ENCODE measurements at places on chromosomes 3 and 15. TPM values are rescaled to one million over a fixed set of nuclear protein-coding genes. Genes with fewer than 3 reads are reported as not detected.

The CIDEC gene
- 29.4 TPM for total RNA-seq

The DNAH1 gene
- total RNA-seq: 5.4 TPM

The EXD1 gene
- not detected for total RNA-seq

The PLA1A gene
- 0.20 TPM for total RNA-seq

The CACNA1D gene
- total RNA-seq: 5.6 TPM

The PLA2G4F gene
- total RNA-seq: 6.8 TPM

The SLC27A2 gene
- 0.39 TPM for total RNA-seq

The KBTBD12 gene
- total RNA-seq: 3.1 TPM

The LRRC15 gene
- total RNA-seq: 23.6 TPM

The CASR gene
- not detected for total RNA-seq

The CNTN3 gene
- 21.7 TPM for total RNA-seq

The ZPLD1 gene
- 0.10 TPM for total RNA-seq

The OR5H14 gene
- total RNA-seq: not detected

The SLC35G2 gene
- total RNA-seq: 7.1 TPM

The PFKFB4 gene
- total RNA-seq: 5.4 TPM

The OR5K2 gene
- not detected for total RNA-seq

The EPHB3 gene
- 44.4 TPM for total RNA-seq

The ADPRH gene
- total RNA-seq: 2.7 TPM

The HDC gene
- total RNA-seq: 5.7 TPM

The SNAP23 gene
- 58.8 TPM for total RNA-seq

The ZBED2 gene
- 1.4 TPM for total RNA-seq

The GABRB3 gene
- total RNA-seq: 1.8 TPM

The ARGFX gene
- not detected for total RNA-seq

The ISLR2 gene
- total RNA-seq: 0.79 TPM

The CCNB2 gene
- total RNA-seq: 12.6 TPM

The ISL2 gene
- total RNA-seq: 0.30 TPM

The GLT8D1 gene
- 86.9 TPM for total RNA-seq

The CPNE4 gene
- 0.20 TPM for total RNA-seq

The C3orf20 gene
- total RNA-seq: not detected

The ZWILCH gene
- total RNA-seq: 9.5 TPM

The SLC22A14 gene
- total RNA-seq: 0.30 TPM

The DUOX1 gene
- 12.6 TPM for total RNA-seq

The SPINK8 gene
- not detected for total RNA-seq

The PDIA5 gene
- total RNA-seq: 17.9 TPM

The FAM81A gene
- total RNA-seq: 0.39 TPM

The LCTL gene
- not detected for total RNA-seq

The TMEM39A gene
- total RNA-seq: 46.2 TPM

The DLL4 gene
- total RNA-seq: 7.6 TPM

The GPR171 gene
- total RNA-seq: 0.39 TPM

The ATP13A5 gene
- 3.7 TPM for total RNA-seq

The LRTM1 gene
- total RNA-seq: 7.4 TPM

The TMCO5A gene
- total RNA-seq: not detected

The BCHE gene
- 28.8 TPM for total RNA-seq

The PLSCR5 gene
- not detected for total RNA-seq

The LSAMP gene
- total RNA-seq: 7.9 TPM

The METTL6 gene
- 24.9 TPM for total RNA-seq

The BRK1 gene
- 74.1 TPM for total RNA-seq

Data from skin of body (tissue), 3 donors.